ENCODE measurements at places on chromosomes 12 and 14. TPM values are rescaled to one million over a fixed set of nuclear protein-coding genes. Genes with fewer than 3 reads are reported as not detected.

- no peak overlapping the region for H3K4me3 ChIP-seq
- no peak for DNase-seq
- H3K36me3 ChIP-seq = no peaks in the 10 kb centered on the region
Measured at GRCh38 chr12:67391034-67391433, 121.9 kb downstream of the CAND1 start.

Gene LRIG3
- 94.3 TPM for total RNA-seq

Gene AMN
- total RNA-seq = not detected

DNA sequence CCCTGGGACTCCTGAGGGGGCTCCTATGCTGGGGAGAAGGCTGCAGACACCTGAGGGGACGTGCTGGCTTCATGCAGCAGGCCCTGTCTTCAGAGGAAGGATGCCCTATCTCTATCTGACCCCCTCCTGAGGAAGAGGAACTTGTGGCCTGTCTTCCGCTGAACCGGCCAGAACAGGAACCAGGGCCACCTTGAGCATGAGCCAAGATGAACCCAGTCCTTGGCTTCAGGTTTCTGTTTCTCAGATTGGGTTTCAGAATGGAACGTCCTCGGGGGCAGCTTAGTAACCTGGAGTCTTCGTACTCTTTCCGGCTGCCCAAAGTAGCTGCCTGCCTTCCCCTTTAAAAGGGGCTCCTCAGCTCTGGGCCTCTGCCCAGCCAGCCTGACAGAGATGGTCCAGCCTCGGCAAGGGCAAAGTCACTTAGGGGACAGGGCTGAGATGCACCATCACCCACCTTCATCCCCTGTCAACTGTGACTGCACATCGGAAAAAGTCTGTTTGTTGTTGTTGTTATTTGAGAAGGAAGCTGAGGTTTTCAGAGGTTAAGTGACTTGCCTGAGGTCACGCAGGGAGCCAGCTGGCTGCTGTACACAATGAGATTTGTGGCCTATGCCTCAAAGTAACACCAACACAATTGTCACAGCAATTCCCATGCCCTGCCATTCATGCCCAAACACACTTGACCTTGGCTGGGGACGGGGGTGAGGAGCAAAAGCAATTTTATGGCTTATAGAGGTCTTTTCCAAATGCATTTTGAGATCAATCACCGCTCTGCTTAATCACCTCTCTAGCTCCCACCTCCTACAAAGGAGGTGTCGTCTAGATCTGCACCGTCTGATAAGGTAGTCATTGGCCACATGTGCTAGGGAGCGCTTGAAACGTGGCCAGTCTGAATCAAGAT is 13.4 kb downstream of the ASB2 start:
- H3K4me3 ChIP-seq = no peak overlapping the region
- no peaks in the 10 kb centered on the region for H3K27me3 ChIP-seq
- no peak overlapping the region for H3K27ac ChIP-seq
- no peaks in the 10 kb centered on the region for H3K36me3 ChIP-seq
- no peaks in the 10 kb centered on the region for H3K4me1 ChIP-seq
- DNase-seq = no peak

DNA sequence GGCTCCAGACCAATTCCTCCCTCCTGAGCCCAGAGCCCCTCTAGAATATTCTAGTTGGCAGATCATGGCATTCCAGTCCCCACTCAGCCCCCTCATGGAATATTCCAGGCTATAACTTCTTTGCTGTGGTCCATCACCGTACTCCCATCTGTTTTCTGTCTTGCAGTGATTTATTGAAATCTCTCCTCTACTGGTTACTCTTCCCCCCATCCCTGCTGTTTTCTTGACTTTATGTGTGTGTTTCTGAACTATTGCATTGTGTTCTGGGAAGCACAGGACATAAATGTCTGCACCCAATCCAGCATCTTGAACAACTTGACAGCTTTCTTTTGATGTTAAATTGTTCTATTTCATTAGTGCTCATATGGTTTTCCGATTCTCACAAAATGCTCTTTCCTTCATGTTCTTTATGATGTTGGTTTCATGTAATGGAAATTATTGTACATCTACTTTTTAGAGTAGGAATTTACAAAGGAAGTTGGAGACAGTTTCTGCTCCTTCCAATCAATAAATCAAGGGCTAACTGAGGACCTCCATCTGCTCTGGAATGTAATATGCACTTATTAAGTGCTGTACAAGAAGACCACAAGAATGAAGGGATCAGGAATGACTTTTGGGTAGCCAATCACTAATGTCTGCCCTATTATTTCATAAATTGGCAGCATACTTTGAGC is 26.3 kb downstream of the PDE6H start:
- no peak overlapping the region for H3K4me3 ChIP-seq
- no peak for DNase-seq
- no peaks in the 10 kb centered on the region for H3K27me3 ChIP-seq
- H3K27ac ChIP-seq = no peak overlapping the region

Gene GARIN6
- not detected for total RNA-seq

DNA sequence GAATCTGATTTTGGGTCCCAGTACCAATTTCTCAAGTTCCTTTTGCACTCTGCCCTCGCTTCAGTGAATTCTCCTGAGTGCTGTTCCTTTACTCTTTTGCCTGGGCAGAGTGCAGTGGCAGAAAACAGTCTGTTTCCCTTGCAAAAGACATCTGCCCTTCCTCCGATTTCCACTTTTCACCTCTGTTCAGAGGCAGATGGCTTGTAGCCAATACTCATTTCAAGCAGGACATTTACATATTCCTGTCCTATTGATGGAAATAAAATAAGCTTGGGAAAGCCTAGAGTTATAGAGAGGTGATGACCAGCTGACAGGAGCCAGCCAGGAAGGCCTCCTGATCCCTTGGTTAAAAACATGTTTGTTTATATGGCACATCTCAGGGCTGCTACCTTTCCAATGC is 111.0 kb downstream of the SLC8A3 start:
- H3K4me1 ChIP-seq = no peaks in the 10 kb centered on the region
- DNase-seq = no peak
- no peak overlapping the region for H3K4me3 ChIP-seq
- no peak overlapping the region for H3K27ac ChIP-seq
- no peaks in the 10 kb centered on the region for H3K36me3 ChIP-seq

GRCh38 chr12:128940090-128940888 is 87.0 kb downstream of the GLT1D1 start:
- H3K36me3 ChIP-seq = no peaks in the 10 kb centered on the region
- no peak overlapping the region for H3K4me3 ChIP-seq
- DNase-seq = no peak
